ENCODE measurements at places on chromosomes 2 and 18. TPM values are rescaled to one million over a fixed set of nuclear protein-coding genes. Genes with fewer than 3 reads are reported as not detected.
A peak's percentile ranks its signal among the peaks of the same experiment; 100 is the strongest.

The GTF2A1L gene
- total RNA-seq: not detected

DNA sequence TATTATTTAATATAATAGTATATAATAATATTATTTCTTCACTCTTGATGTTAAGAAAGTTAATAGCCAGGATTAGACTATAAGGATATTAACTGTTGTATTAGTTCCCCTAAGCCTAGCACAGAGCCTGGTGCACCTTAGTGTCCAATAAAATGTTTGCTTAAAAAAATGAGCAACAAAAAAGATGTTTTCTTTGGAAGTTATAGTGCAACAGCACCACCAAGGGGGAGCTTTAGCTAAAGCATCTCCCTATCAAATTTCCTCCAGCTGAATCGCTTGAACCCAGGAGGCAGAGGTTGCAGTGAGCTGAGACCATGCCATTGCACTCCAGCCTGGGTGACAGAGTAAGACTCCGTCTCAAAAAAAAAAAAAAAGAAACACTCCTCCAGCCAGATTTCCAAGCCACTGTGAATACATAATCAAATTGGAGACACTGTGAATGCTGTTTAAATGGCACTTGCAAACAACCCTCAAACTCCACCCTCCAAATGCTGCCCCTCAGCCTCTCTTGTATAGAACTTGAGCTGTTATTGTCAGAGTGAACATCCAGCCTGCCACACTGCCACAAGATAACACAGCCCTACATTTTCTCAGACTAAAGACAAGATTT, 221.9 kb downstream of the DYM start:
- no peak for DNase-seq

GRCh38 chr2:181174611-181175580, 194.5 kb downstream of the UBE2E3 start:
- DNase-seq: peak; percentile 44

DNA sequence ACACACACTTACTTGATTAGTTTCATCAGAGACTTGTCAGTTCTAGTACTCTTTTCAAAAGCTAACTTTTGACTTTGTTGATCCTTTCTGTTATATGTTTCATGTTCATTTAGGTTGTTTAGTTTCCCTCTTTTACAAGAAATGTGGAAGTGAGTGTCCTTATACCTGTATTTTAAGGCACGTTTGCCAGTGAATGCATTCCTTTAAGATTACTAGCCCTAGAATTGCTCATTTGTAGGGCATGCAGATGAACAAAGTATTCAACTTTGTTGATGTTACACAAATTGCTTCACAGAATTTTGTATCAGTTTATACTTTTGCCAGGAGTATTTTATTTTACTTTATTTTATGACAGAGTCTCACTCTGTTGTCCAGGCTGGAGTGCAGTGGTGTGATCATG, 6.3 kb downstream of the IL1RL2 start:
- DNase-seq: no peak

DNA sequence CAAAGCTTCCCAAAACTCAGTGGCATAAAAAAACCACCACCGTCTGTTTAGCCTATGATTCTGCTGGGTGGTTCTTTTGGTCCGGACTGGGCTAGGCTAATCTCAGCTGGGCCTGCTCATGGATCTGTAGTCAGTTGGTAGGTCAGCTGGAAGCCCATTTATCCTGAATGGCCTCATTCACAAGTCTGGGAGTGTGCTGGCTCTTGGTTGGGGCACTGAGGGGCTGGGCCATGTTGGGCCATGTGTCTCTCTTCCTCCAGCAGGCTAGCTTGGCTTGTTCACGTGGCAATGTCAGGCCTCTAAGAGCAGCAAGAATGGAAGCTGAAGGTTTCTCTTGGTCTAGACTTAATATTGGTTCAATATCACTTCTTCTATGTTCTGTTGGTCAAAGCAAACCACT, 95.7 kb upstream of the HS6ST1 start:
- DNase-seq: no peak

DNA sequence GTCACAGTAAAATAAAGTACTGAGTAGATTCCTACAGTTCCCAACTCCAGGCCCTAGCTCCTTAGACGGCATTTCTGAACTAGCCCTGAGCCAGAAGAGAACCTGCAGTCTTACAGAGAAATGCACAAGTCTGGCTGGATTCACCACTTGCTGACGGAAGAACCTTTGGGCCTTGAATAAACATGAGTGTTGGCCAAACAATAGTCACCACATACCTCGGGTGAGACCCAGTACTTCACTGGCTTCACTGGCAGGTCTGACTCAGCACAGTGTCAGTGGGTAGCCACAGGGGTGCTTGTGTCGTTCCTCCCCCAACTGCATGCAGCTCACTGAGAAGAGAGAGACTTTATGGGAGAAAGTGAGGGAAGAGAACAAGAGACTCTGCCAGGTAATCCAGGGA, 88.9 kb downstream of the TMEM185B start:
- no peak for DNase-seq

- DNase-seq: no peak
These were observed 74.2 kb downstream of the ZFP36L2 start for GRCh38 chr2:43152186-43152585.

Measured in lung (tissue), 17 donors.